ENCODE measurements at places on chromosomes 2 and 18.
A peak's percentile ranks its signal among the peaks of the same experiment; 100 is the strongest.

- ATAC-seq, result no peak
These were observed 121.7 kb upstream of the B3GNT2 start for GRCh38 chr2:62074233-62074632.

- no peak for ATAC-seq
These were observed 450.1 kb upstream of the PKDCC start for GRCh38 chr2:41597680-41598079.

- ATAC-seq, result no peak
These were observed 122.7 kb downstream of the EPHA4 start for GRCh38 chr2:221449406-221449805.

GRCh38 chr2:50318147-50318546 is 713.8 kb downstream of the NRXN1 start:
- no peak for ATAC-seq

GRCh38 chr18:12880541-12880910 is 3.5 kb downstream of the PTPN2 start:
- ATAC-seq, result no peak

DNA sequence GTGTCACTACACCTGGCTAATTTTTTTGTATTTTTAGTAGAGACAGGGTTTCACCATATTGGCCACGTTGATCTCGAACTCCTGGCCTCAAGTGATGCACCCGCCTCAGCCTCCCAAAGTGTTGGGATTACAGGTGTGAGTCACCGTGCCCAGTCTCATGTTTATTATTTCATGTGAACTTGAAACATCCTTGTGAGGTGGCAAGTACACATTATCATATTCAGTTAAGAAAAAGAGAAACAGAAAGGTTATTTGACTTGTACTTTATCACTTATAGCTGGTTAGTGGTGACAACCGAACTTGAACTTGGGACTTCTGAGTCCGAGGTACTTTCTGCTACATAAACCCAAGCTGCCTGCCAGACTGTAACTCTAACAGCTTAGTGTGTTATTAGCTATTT is 24.4 kb downstream of the ABHD3 start:
- ATAC-seq, result no peak

GRCh38 chr2:14552818-14553217 is 79.7 kb upstream of the LRATD1 start:
- ATAC-seq, result no peak

- ATAC-seq, result no peak
These were observed 58.2 kb downstream of the GLS start for GRCh38 chr2:190938771-190939335.

DNA sequence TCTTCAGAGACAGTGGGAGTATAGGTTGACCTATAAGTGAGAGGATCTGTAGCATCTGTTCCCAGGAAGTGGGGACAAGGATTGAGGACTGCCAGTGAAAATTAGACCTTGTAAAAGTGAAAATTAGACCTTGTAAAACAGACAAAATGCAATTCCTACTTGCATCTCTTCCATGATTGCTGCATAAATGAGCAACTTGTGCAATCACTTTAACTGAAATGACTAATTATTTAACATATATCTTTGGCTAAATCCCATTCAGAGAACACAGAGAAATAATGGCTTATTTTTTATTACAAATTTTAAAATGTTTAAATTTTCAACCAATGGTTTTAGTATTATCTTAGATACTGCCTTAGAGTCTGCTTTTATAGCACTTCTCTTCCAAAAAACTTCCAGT is 67.2 kb upstream of the NABP1 start:
- no peak for ATAC-seq

- no peak for ATAC-seq
These were observed 60.8 kb downstream of the CFAP221 start for GRCh38 chr2:119605096-119605495.

GRCh38 chr18:8812631-8813030 is 107.3 kb downstream of the MTCL1 start:
- no peak for ATAC-seq

DNA sequence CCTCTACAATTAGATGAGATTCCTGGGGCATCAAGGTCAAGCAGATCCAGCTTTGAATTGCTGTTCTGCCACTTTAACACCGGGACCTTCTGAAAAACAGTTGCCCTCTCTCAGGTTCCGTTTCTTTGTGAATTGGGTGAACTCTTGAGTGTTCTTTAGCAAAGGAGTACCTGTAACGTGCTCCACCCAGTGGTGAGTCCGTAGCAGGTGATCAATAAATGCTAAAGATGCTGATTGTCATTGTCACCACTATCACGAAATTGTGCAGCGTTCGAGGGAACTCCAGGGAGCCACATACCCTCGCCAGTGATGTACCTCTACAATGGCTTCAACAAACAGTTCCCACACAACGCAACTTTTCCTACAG is 81.9 kb downstream of the TCF7L1 start:
- ATAC-seq, result no peak

DNA sequence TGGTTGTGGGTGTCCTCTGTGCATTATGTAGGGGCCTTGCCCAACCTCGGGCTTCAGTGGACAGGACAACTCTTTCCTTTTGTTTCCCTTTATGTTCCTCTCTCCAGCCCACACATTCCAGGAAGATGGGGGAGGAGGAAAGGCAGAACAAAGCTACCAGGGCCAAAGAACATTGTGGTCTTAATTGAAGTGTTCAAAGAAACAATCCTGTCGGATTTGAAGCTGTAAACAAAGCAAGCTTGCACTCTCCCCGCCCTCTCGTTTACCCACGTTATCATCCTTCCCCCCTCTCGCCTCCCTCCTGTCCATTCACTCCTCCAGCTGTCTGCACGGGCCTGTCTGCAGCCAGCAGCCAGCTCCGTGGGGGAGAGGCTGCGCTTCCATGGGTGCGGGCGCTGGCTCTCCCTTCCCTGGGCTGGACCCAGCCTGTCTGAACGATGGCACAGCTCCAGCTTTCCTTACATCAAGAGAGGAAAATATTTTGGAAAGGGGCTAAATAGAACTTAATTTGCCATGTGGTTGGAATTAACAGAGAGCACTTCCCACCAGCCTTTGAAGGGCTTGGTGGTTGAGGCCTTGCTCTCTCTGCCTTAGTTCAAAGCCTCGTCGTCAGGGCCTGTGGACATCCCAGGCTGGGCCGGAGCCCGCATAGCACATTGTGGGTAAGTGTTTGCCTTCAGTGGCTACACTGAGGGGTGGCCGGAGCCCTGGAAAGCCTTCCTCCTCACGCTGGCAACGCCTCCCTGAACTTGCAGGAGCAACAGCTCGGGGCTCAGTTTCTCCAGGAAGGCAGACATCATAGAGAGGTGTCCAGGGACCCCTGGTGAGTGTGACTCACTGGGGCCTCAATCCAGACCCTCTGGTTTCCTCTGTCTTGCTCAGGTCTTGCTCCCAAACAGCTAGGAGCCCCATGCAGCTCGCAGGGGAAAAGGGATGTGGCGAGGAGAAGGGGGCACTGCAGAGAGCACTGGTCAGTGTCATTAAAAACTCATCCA is 60.6 kb upstream of the HS6ST1 start:
- peak; percentile 80 for ATAC-seq

DNA sequence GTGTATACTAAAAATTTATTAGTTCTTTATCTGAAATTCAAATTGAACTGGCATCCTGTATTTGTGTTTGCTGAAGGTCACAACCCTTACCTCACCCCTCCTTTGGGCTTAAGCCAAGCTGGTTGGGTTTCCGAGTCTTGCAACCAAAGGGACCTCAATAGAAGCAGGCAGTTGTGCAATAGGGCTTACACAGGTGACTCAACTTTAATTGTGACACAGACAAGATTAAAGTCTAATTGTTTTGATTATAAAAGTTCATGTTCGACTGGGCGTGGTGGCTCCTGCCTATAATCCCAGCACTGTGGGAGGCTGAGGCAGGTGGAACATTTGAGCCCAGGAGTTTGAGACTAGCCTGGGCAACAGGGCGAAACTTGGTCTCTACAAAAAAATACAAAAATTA is 71.5 kb downstream of the RAB31 start:
- no peak for ATAC-seq

DNA sequence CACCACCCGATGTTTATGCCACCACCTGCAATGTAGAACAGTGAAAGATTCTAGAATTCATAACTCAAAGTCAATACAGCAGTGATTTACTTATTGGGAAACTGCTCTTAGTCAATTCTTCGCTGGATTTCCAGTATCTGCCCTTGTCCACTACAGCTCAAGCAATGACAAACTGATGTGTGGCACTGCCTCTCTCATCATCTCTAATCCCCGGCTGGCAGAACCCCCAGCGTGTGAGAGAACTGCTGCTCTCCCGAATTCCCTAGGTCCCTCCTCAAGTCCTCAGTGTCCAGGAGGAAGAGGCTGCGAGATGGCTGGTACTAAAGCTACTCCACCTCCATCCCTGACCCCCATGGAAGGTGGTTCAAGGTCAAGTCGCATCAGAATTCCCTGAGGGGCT is 1.6 kb downstream of the TXNL4A start:
- ATAC-seq, result no peak

DNA sequence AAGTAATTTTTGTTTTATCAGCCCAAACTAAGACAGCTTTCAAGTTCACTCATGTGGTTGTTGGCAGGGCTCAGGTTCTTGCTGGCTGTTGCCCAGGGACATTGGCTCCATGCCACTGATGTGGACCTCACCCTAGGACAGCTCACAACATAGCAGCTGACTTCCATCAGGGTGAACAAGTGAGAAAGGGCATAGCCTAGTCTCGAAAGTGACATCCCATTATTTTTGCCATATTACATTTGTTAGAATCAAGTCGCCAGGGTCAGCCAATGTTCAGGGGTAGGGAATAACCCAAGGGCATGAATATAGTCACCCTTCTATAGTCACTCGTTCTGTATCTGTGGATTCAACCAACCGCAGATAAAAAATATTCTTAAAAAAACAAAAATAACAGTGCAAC is 10.7 kb upstream of the CWC22 start:
- peak; percentile 56 for ATAC-seq

- ATAC-seq, result no peak
These were observed 120.0 kb upstream of the FAM98A start for GRCh38 chr2:33719067-33719466.

- no peak for ATAC-seq
These were observed 74.6 kb downstream of the CD8B2 start for GRCh38 chr2:106561803-106562202.

- ATAC-seq, result peak; percentile 70
These were observed 102.4 kb downstream of the CABLES1 start for GRCh38 chr18:23237524-23238151.

- ATAC-seq, result no peak
These were observed 215.4 kb upstream of the NRXN1 start for GRCh38 chr2:51247252-51247805.

- no peak for ATAC-seq
These were observed 79.0 kb downstream of the EDAR start for GRCh38 chr2:108910011-108910431.

GRCh38 chr2:20018601-20019152 is 6.2 kb upstream of the MATN3 start:
- ATAC-seq, result no peak

GRCh38 chr2:207490441-207490840 is 39.3 kb upstream of the CREB1 start:
- no peak for ATAC-seq

DNA sequence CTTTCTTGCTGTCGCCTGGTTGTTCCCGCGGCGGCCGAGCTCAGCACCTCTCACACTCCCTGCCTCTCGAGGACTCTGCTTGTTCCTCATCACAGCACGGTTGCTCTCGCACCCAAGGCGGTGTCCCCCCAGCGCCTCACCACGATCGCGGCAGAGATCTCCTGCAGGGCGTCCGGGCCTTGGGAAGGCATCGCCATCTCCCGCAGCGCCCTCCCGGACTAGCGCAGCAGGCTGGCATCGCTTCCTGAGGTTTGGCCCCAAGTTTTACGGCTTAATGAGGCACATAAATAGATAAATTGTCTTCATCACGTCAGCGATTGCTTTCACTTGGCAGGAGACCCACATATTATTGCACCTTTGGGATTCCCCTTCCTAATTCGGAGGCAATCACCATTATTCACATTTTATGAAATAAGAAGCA is 125.4 kb downstream of the RGPD3 start:
- no peak for ATAC-seq

- ATAC-seq, result no peak
These were observed 1275.2 kb upstream of the CRIM1 start for GRCh38 chr2:35080231-35080910.

- peak; percentile 98 for ATAC-seq
These were observed at the start of gene PTPN18 for GRCh38 chr2:130355578-130356431. Gene PTPN18 (plus strand): TSS chr2:130356056. CDS start chr2:130356108, 52 bp downstream.

Data from gastroesophageal sphincter (tissue), 4 donors.